Activated gamma-delta T cell (primary cell): ENCODE measurements at places on chromosomes 2 and 18.

DNA sequence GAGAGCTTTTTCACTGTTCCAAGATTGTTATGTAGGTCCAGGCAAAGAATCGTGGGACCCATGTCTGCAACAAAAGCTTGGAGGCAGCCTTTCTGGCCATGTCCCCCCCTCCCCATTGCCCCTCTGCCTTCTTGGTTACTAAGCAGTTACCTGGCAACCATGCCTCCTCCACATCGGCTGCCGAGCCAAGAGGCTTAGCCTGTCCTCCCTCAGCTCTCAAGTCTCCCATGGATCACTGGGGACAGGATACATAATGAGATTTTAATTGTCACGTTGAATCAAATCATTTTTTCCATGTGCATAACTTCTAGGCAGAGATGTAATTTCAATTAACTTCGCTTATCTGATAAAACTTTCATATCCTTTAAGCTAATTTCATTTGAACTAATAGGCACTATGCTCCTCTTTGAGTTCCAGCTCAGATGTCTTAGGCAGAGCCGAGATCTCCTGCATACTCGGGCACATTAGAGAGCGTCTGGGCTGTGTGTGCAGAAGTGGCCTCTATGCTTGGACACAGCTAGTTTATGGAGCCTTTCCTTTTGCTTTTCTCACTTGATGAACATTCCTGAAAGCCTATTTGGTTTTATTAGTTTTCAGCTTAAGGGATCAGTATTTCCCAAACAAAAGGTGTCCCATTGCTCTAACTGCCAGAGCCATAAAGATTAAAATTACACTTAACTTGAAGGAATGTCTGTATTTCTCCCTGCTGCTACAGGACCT, 80.7 kb downstream of the LYPD1 start:
- no peak for DNase-seq

GRCh38 chr2:161733025-161733424, 108.8 kb downstream of the SLC4A10 start:
- no peak for DNase-seq

GRCh38 chr2:118854507-118855345, 7.3 kb upstream of the EN1 start:
- no peak for DNase-seq

DNA sequence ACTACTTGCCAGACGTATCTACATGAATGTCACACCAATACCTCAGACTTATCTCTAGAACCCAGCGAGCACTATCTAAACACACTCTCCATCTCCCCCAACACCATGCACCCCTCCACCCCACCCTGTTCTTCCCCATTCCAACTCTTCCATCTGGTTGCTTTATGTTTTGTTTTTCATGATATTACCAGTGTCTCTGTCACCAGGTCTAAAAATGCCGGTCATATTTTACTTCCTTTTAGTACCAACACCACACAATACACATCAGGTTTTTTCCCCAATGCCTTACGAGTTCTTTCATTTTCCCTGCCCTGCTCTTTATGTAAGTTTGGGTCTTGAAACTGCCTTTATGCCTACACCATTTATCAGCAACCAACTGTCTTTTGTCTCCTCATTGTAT, 10.2 kb upstream of the ITGA4 start:
- no peak for DNase-seq

DNA sequence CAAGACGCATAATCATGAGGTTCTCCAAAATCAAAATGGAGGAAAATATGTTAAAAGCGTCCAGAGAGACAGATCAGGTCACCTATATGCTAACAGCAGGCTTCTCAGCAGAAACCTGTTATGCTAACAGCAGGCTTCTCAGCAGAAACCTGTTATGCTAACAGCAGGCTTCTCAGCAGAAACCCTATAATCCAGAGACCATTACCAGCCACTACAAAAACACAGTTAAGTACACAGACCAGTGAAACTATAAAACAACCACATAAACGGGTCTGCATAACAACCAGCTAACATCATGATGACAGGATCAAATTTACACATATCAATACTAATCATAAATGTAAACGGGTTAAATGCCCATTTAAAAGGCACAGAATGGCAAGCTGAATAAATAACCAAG, 1548.4 kb upstream of the TMEFF2 start:
- no peak for DNase-seq

- DNase-seq: no peak
Observed at GRCh38 chr18:79756143-79756500, 41.6 kb upstream of the KCNG2 start.

GRCh38 chr18:42929181-42929580, 186.3 kb downstream of the RIT2 start:
- no peak for DNase-seq

DNA sequence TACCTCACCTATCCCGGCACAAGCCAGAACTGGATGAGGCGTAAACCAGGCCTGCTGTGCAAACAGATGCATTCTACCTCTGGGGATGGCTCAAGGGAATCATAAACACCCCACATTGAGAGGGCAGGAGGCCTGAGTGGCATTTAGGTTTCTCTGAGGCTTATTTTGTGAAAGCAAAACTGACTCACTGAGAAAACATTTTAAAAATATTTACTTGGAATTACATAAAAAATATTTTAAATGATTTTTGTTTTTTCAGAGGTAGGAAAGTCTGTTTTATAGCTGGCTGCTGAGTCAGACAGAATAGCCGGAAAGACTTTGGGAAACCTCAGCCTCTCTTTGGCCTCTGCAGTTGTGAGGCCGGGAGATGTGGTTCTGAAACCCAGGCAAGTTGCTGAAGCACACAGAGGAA, 244.1 kb downstream of the NCKAP5 start:
- DNase-seq: no peak

DNA sequence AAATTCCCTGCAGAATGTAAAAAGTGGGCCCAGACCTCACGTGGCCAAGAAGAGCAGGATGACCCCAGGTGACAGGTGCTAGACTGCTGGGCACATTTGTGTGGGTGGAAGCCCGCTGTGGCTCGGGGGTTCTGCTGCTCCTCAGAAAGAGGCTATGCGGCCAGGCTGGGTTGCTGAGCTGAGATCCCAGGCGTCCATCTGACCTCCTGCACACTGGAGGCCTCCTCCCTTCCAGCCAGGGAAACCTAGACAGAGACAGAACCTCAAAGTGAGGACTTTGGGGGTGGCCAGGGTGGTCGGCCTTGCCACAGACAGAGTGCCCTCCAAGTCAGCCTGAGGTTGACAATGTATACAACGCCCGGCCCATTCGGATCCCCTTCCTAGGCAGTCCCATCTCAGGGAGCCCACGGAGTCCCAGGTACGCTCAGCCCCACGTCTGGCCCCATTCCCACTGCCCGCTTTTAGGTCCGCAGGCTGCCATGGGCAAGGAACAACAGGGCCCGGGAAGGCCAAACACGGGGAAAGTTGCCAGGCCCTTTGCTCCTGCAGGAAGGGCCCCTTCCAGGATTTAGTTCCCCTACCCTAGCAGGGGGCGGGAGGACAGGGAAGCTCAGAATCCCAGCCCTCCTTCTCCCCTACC, 75.6 kb downstream of the KIAA2012 start:
- DNase-seq: no peak

GRCh38 chr2:54053830-54054229, 61.6 kb upstream of the ACYP2 start:
- DNase-seq: no peak

GRCh38 chr18:24126155-24126961, 12.5 kb upstream of the CABYR start:
- DNase-seq: no peak

DNA sequence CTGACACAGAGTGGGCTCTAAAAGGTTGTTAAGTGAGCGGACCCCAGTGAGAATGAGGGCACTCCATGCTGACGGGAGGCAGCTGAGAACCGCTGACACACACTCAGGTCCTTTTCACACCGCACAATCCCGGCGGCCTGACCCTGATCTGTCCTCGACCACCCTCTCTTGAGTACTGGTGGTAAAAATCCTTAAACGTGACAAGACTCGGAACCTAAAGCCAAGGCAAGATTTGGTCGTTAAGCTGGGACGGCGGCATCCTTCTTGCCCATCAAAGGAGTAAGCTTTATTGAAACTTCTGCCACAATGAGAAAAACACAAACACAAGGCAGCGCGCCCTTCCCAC, 569 bp downstream of the TMX3 start:
- DNase-seq: no peak

- no peak for DNase-seq
Observed at GRCh38 chr18:4445902-4446301, 9.2 kb downstream of the DLGAP1 start.

DNA sequence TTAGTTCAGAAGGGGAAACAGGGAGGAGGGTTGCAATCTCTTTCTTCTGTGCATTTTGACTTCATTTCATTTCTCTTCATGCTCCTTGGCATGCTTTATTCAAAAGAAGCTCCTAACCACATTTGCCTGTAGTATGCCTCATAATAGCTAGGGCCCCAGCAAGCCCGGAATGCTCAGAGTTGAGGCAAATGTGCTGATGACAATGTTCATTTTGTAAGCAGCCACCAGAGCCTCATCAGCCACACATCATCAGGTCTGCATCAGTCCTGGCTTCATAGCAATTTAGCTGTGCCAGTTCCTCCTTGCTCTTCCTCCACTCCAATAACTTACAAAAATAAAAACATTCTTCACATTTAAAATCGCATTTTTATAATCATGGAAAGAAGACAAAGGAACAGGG, 65.4 kb upstream of the MMADHC start:
- DNase-seq: no peak

GRCh38 chr2:174013315-174013751, 48.2 kb upstream of the SP3 start:
- DNase-seq: no peak

GRCh38 chr2:47174733-47175361, 19.7 kb upstream of the STPG4 start:
- DNase-seq: no peak

GRCh38 chr18:35524226-35524625, 26.5 kb upstream of the INO80C start:
- no peak for DNase-seq

- DNase-seq: no peak
Observed at GRCh38 chr2:120820953-120821279, 85.2 kb downstream of the GLI2 start.

DNA sequence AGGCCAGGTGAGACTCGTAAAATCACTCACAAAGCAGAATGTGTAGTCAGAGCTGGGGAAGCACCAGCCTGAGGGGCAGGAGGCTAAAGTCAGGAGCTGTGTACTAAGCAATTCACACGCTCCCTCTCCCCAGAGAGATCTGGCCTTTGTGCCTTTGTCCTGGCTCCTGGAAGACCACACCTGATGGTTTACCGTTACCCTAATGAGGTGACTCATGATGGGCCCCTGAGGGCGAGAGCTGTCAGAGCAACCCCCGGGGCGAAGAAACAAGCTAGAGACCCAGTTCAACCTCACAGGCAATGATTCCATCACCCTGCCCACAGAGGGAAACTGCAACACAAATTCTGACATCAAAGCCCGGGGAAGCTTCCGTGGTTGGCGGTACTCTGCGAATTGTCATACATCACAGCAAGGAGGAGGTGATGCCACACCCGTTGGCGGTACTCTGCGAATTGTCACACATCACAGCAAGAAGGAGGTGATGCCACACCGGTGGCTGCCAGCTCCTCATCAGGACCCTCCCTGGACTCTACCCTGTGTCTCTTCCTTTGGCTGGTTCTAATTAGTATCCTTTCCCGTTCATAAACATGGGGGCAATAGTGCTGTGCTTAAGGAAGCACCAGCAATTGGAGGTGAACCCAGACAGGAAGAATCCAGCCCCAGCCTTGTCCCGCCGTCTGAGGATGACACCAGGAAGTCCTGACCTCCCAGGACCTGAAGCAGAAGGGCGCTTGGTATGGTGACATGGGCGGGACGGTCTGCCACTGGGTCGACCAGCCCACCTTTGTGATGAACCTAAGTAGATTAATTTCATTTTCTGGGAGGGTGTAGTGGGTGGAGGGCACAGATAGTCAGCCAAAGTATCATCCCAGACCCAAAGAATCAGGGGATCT, 30.5 kb downstream of the B3GNT7 start:
- no peak for DNase-seq

DNA sequence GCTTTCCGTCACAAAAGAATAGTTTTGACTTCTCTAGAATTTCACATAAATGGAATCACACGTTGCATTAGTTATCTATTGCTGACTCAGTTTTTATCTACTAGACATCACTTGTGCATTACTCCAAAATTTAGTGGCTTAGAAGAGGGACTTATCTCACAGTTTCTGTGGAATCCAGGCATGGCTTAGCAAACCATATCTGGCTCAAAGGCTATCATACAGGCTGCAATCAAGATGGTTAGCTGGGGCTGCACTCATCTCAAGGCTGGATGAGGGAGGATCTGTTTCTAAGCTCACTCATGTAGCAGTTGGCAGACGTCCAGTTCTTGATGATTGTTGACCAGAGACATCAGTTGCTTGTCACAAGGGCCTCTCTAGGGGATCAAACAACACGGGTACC, 6.6 kb upstream of the DSC3 start:
- no peak for DNase-seq

DNA sequence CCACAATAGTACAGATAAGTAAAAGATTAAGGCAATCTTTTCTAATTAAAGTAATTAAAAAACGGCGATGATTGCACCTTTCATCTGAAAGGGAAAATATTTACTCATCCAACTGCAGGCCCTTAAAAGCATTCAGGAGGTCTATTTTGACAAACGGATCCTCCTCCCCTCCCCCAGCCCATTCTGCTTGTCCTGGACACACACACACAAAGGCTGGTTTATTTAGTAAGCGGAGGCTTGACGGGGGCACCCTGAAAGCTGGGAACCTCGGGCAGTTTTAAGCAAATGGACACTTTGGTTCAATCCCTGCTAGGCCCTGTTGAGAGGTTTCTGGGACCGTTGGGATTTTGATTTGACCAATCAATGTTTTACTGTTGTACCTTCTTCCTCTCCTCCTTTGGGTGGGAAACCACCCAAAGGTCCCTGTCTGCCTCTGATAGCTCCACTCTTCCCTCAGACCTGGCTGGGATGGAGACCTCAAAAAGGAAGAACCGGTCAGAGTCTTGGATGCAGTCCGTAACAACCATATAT, 135.8 kb upstream of the HAAO start:
- no peak for DNase-seq

GRCh38 chr2:212904646-212905045, 246.8 kb downstream of the IKZF2 start:
- DNase-seq: no peak

GRCh38 chr2:134912361-134912760, 6.3 kb upstream of the CCNT2 start:
- no peak for DNase-seq

DNA sequence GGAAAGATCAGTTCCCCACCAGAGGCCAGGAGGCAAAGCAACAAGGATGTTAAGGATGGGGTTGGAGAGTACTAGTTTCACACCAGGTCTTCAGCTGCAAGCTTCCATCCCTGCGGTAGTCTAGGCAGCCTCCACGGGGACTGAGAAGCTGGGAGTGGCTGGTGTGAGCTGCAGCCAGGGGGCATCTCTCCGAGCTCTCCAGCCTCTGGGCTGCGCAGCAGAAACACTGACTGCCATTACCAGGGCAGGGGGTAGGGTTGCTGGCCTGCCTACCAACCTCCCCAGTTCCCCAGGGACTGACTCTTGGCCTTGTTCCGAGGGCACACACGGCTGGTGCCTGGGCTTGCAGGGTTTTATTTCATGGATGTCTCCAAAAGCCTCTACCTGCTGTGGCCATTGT, 15.9 kb downstream of the GATA6 start:
- no peak for DNase-seq
